ENCODE measurements at places on chromosomes 1 and 21. TPM values are rescaled to one million over a fixed set of nuclear protein-coding genes. Genes with fewer than 3 reads are reported as not detected.

GRCh38 chr1:151311589-151312331 is 15.5 kb downstream of the PI4KB start:
- peak overlapping the region; percentile 16 for H3K27ac ChIP-seq
- peaks cover 44% of the 10 kb centered on the region for H3K4me1 ChIP-seq
- H3K4me3 ChIP-seq = no peak overlapping the region
- no peaks in the 10 kb centered on the region for H3K36me3 ChIP-seq

GRCh38 chr1:203129501-203130231 is 2.1 kb downstream of the ADORA1 start:
- no peak for DNase-seq
- H3K27ac ChIP-seq = no peak overlapping the region
- H3K36me3 ChIP-seq = no peaks in the 10 kb centered on the region
- peaks cover 11% of the 10 kb centered on the region for H3K4me1 ChIP-seq

GRCh38 chr1:85344256-85344694 is 67.8 kb upstream of the BCL10 start:
- H3K4me1 ChIP-seq = no peaks in the 10 kb centered on the region
- no peaks in the 10 kb centered on the region for H3K36me3 ChIP-seq
- H3K4me3 ChIP-seq = no peak overlapping the region
- H3K27me3 ChIP-seq = peaks cover 7% of the 10 kb centered on the region
- DNase-seq = no peak

DNA sequence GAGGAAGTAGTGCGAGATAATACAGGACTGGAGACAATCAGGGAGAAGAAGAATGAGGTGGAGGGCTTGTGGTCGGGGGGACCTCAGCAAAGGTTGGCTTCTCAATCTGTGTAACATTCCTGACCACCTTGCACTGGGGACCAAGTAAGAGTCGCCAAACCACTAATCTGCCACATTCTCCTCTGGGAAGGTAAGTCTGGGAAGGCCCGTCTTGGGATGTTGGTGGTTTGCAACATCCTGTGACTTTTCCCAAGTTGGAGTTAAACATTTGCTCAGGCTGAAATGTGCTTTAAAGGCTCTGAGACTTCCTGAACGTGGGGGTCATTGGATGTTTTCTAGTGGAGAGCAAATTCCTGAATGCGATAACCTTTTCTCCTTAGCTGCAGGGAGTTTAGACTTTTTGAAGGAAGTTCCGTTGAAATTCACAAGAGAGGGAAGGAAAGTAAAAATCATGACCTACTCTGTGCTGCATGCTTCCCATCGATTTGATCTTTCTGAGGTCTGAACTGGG is 325.9 kb downstream of the RPS6KC1 start:
- H3K4me3 ChIP-seq = no peak overlapping the region
- DNase-seq = no peak
- H3K27me3 ChIP-seq = peaks cover 7% of the 10 kb centered on the region
- no peaks in the 10 kb centered on the region for H3K36me3 ChIP-seq
- no peak overlapping the region for H3K27ac ChIP-seq
- peaks cover 5% of the 10 kb centered on the region for H3K4me1 ChIP-seq

- peak overlapping the region; percentile 2 for H3K4me3 ChIP-seq
- peaks cover 63% of the 10 kb centered on the region for H3K27me3 ChIP-seq
- no peak for DNase-seq
- peaks cover 22% of the 10 kb centered on the region for H3K4me1 ChIP-seq
- no peak overlapping the region for H3K27ac ChIP-seq
These were observed 2.8 kb upstream of the ATF3 start for GRCh38 chr1:212605441-212606394.

GRCh38 chr1:24855474-24855873 is 74.6 kb downstream of the RUNX3 start:
- H3K27ac ChIP-seq = no peak overlapping the region
- DNase-seq = no peak
- no peaks in the 10 kb centered on the region for H3K36me3 ChIP-seq
- no peaks in the 10 kb centered on the region for H3K27me3 ChIP-seq

The PPFIA4 gene
- total RNA-seq = 1.6 TPM

The EXTL1 gene
- total RNA-seq = 0.19 TPM

DNA sequence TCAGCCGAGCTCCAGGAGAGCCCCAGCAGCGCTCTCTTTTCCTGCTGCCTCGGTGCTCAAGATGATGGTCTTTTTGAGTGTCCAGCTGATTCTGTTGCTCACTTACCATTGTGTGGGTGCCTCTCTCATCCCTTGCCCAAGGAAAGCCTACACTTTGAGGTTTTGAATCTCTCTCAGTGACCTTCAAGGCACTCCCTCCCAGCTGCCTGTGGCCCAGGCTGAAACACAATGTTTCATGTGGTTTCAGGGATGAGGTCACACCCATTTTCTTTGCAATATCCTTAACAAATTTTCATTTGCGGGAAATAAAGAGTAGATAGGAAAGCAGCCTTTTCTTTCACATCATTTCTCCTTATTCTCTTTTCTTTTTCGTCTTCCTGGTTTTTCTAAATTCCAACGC is 12.6 kb upstream of the MRPS14 start:
- H3K27ac ChIP-seq = no peak overlapping the region
- no peak overlapping the region for H3K4me3 ChIP-seq
- H3K27me3 ChIP-seq = no peaks in the 10 kb centered on the region
- no peaks in the 10 kb centered on the region for H3K36me3 ChIP-seq
- no peak for DNase-seq

The FCGR2B gene
- total RNA-seq = 3.5 TPM

The LCE2A gene
- total RNA-seq = not detected

The LEFTY1 gene
- total RNA-seq = not detected

The FCRL5 gene
- total RNA-seq = 1.2 TPM

The SLC5A3 gene
- total RNA-seq = 31.9 TPM

The ATP1A4 gene
- total RNA-seq = not detected

The CLDN17 gene
- total RNA-seq = not detected

- DNase-seq = no peak
- no peaks in the 10 kb centered on the region for H3K36me3 ChIP-seq
- H3K4me1 ChIP-seq = peaks cover 11% of the 10 kb centered on the region
- H3K27ac ChIP-seq = peak overlapping the region; percentile 75
These were observed 7.8 kb downstream of the HSPA6 start for GRCh38 chr1:161531986-161532643.

The ANXA9 gene
- 0.49 TPM for total RNA-seq

The RUNX3 gene
- total RNA-seq = 87.1 TPM

DNA sequence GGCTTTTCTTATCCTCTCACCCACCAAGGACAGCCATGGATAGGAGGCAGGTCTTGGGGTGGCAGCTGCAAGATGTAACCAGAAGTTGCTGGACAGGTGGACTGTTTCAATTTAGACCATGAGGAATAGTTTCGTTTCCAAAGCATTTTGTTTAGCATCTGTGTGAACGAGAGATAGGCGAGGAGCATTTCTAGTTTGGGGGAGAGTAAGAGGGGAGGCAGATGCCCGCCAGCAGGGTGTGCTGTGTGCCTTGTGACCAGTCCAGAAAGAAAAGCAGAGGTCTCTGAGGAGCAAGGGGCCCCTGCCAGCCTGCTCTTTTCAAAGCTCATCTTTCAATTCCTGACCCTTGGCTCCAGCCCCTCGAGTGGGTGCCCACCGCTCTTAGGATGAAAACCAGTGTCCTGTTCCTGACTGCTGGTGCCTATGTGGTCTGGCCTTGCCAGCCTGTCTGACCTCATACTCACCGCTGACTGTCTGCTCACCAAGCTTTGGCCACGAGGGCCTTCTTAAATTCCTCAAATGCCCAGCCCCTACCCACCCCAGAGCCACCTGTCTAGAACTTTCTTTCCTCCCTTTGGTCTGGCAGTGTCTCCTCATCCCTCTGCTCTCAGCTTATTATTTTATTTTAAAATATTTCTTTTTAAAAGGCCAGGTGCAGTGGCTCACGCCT is 8.5 kb downstream of the SERINC2 start:
- H3K27ac ChIP-seq = no peak overlapping the region
- peaks cover 46% of the 10 kb centered on the region for H3K27me3 ChIP-seq
- no peaks in the 10 kb centered on the region for H3K36me3 ChIP-seq
- peaks cover 6% of the 10 kb centered on the region for H3K4me1 ChIP-seq
- H3K4me3 ChIP-seq = no peak overlapping the region

- DNase-seq = no peak
- H3K27me3 ChIP-seq = no peaks in the 10 kb centered on the region
- H3K4me1 ChIP-seq = peaks cover 4% of the 10 kb centered on the region
- H3K27ac ChIP-seq = no peak overlapping the region
- H3K36me3 ChIP-seq = no peaks in the 10 kb centered on the region
These were observed 211.1 kb downstream of the MRPL39 start for GRCh38 chr21:25396135-25396711.

- peaks cover 10% of the 10 kb centered on the region for H3K4me1 ChIP-seq
- no peak overlapping the region for H3K4me3 ChIP-seq
- no peaks in the 10 kb centered on the region for H3K27me3 ChIP-seq
- H3K36me3 ChIP-seq = no peaks in the 10 kb centered on the region
- H3K27ac ChIP-seq = no peak overlapping the region
- DNase-seq = no peak
These were observed 4.6 kb upstream of the PIAS3 start for GRCh38 chr1:145863282-145864018.

- H3K4me1 ChIP-seq = peaks cover 14% of the 10 kb centered on the region
- H3K36me3 ChIP-seq = no peaks in the 10 kb centered on the region
- no peak overlapping the region for H3K27ac ChIP-seq
- H3K4me3 ChIP-seq = no peak overlapping the region
- DNase-seq = no peak
These were observed 107.5 kb upstream of the DPT start for GRCh38 chr1:168836469-168836868.

- H3K4me3 ChIP-seq = no peak overlapping the region
- H3K27ac ChIP-seq = no peak overlapping the region
- H3K36me3 ChIP-seq = peaks cover 14% of the 10 kb centered on the region
These were observed 118.1 kb downstream of the RUNX1 start for GRCh38 chr21:34930971-34931370.

DNA sequence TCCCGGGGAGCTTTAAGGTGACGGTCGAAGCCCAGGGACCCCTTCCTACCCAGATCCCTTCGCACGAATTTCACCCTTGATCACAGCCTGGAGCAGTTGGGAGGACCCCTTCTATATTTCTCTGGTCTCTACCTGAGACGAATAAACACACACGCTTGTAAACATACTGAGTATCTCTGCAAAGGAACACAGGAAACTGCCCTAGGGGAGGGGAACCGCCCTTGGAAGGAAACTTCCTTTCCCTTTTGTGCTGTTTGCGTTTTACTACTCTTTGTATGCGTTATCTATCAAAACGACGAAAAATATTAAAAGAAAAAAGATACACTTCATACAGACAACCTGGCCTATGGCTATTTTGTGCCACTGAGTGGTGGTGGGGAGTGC is 750 bp downstream of the NECAP2 start:
- DNase-seq = no peak
- H3K4me1 ChIP-seq = peaks cover 47% of the 10 kb centered on the region
- peak overlapping the region; percentile 98 for H3K27ac ChIP-seq
- H3K4me3 ChIP-seq = peak overlapping the region; percentile 93
- no peaks in the 10 kb centered on the region for H3K27me3 ChIP-seq

DNA sequence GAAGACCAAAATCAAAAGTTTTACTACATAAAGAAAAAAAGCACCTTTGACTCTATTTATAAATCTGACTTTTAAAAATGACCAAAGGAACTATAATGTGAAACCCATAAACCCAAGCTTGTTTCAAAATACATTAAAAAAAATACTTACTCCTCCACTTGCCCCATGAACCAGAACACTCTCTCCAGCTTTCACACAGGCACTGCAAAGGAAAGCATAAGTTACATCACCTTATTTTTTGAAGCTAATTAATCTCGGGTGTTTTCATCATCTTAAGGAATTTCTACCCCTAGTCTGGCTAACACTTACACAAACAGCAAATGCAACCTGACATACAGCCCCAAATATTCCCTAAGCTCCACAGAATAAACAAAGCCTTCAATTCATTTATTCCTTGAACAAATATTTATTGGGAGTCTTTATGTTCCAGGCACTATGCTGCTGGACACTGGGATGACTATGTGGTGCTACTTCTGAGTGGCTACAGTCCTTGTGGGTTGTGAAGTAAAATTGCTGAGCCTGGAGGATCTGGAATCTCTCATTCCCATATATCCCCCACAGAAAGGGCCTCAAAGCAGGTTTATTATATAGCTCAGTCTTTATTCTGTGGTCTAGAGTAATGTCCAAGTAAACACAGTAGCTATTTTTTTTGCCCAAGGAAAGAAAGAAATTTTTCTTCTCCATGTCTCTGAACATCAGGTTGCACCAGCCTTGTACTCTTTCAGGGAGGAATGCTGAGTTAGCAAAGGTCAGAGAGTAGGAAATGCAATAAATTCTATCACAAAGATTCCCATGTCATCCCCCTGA is 18.2 kb downstream of the CRYZ start:
- H3K27me3 ChIP-seq = no peaks in the 10 kb centered on the region
- no peak overlapping the region for H3K27ac ChIP-seq
- DNase-seq = no peak
- no peaks in the 10 kb centered on the region for H3K4me1 ChIP-seq
- H3K36me3 ChIP-seq = no peaks in the 10 kb centered on the region

The UBE2U gene
- not detected for total RNA-seq

The TMPRSS15 gene
- total RNA-seq = not detected

The OR2G6 gene
- not detected for total RNA-seq

DNA sequence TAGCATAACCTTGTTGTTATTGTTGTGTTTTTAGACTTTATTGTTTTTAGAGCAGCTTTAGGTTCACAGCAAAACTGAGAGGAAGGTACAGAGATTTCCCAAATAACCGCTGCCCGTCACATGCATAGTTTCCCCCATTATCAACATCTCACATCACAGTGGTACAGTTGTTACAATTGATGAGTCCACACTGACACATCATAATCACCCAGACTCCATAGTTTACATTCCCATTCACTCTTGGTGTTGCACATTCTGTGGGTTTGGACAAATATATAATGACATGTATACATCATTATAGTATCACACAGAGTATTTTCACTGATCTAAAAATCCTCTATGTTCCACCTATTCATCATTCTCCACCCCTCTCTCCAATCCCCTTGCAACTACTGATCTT is 25.9 kb upstream of the TOR3A start:
- DNase-seq = no peak
- H3K4me3 ChIP-seq = no peak overlapping the region
- H3K27ac ChIP-seq = no peak overlapping the region
- peaks cover 24% of the 10 kb centered on the region for H3K36me3 ChIP-seq

The FHAD1 gene
- not detected for total RNA-seq

The MYCL gene
- not detected for total RNA-seq

The MARK1 gene
- not detected for total RNA-seq

- H3K36me3 ChIP-seq = peaks cover 15% of the 10 kb centered on the region
- DNase-seq = peak; percentile 58
- H3K27ac ChIP-seq = peak overlapping the region; percentile 92
- H3K4me3 ChIP-seq = peak overlapping the region; percentile 93
- no peaks in the 10 kb centered on the region for H3K27me3 ChIP-seq
These were observed 948 bp downstream of the STK40 start for GRCh38 chr1:36384542-36385409.

The RYR2 gene
- total RNA-seq = not detected

DNA sequence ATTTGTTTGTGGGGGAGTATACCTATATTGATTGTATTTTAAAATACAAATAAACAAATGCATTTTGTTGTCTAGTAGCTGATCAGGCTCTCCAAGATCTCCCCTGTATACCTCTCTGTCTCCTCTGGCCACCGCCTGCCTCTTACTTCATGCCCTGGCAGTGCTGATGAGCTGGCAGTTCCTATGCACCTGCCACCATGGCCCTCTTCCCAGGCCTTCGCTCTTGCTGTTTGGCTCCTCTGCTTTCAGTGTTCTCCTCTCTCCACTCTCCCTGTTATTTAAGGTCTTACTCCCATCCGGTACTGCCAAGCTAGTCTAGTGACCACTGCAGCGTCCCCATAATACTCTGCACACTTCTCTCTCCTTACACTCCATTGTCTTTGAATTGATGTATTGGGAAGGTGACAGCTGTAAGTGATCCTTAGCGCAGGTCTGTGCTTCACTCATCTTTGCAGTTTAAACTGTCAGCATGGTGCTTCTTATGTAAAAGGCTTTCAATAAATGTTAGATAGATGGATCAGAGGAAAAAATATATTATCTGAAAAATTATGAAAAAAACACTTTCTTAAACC is 88.1 kb upstream of the ATP1A1 start:
- no peak overlapping the region for H3K4me3 ChIP-seq
- H3K4me1 ChIP-seq = peaks cover 23% of the 10 kb centered on the region
- no peaks in the 10 kb centered on the region for H3K27me3 ChIP-seq
- no peak for DNase-seq
- peaks cover 8% of the 10 kb centered on the region for H3K36me3 ChIP-seq

Measured in naive thymus-derived CD8-positive, alpha-beta T cell (primary cell).